Stimulated activated CD4-positive, alpha-beta T cell treated with anti-CD3 and anti-CD28 coated beads, TNF-alpha, amount 100 ng/mL, for 48 hours (primary cell): ENCODE measurements at places on chromosomes 16 and 17.

GRCh38 chr17:40218006-40218739, 931 bp upstream of the WIPF2 start:
- no peak for DNase-seq

GRCh38 chr17:42122371-42123303, at the start of gene HSPB9:
Gene HSPB9 (plus strand): TSS chr17:42122804. CDS start chr17:42122851, 47 bp downstream.
- no peak for DNase-seq

- DNase-seq: peak; percentile 93
Observed at GRCh38 chr17:42561897-42562387, at the start of gene COASY. Gene COASY (plus strand): TSS chr17:42562148. CDS start chr17:42562623, 475 bp downstream.

GRCh38 chr16:16028311-16028999, 79.0 kb downstream of the ABCC1 start:
- DNase-seq: no peak

DNA sequence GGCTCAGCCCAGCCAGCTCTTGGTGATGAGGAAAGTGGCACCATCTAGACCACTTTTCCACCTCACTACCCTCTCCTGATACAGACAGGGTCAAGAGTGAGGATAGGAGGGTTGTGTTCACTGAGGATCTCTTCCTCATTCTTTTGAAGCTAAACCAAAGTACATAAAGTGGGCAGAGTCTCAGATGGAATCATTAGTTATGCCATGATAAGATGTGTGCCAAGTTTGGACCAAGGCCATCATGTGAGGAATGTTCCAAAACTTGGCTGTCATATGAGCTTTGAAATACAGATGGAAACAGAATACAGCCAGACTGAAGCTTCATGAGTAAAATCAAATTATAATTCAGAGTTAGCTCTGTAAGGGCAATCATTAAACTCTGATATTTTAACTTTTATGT, 37.2 kb downstream of the ACSM1 start:
- DNase-seq: no peak

- no peak for DNase-seq
Observed at GRCh38 chr17:559551-560431, 154.8 kb downstream of the VPS53 start.

GRCh38 chr17:9529033-9529700, 46.5 kb downstream of the STX8 start:
- no peak for DNase-seq

DNA sequence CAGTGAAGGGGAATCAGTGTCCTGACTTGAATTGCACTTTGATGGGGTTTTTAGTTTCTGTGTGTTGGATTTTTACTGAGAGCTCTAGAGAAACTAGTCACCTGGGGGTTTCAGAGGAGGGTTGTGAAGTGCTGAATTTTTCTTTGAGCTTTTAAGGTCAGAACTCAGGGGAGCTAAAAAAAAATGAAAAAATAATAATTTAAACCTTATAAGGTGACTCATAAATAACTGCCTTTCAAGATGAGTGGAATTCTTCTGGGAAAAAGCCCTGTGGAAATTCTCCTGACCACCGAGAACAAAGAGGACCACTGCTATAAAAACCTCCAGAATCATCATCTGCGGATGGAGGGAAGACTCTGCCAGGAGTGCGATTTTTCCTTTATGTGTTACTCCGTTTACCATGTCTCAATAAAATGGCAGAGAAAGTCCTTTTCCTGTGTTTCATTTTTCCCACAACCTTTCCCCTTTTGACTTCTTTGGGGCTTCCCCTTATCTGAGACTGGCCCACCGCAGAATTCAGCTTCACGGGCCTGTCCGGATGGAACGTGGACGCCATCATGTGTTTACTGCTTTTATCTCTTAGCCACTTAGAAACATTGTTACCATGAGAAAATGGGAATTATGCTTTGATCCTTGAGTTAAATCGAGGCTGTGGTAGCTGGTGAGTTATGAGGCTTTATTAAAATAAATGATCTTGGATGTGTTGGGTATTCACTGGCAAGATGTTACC, 39.7 kb downstream of the RPTOR start:
- no peak for DNase-seq

DNA sequence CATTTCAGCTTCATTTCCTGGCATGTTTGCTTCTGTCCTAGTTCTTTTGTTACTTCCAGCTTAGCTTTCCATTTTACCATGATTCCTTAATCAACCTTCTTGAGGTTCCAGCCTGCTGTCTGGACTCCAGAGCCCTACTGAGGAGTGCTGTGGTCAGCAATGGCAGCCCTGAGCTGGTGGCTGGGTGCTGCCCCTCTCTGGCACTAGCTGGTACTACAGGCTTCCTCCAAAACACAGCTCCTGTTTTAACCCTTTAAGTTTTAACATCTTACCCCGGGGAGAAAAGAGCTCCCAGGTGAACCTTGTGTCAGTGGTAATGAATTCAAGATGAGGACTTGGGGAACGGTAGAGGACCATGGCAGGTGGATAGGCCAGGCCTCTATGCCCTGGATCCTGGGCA, 395.5 kb downstream of the TMEM114 start:
- DNase-seq: no peak

DNA sequence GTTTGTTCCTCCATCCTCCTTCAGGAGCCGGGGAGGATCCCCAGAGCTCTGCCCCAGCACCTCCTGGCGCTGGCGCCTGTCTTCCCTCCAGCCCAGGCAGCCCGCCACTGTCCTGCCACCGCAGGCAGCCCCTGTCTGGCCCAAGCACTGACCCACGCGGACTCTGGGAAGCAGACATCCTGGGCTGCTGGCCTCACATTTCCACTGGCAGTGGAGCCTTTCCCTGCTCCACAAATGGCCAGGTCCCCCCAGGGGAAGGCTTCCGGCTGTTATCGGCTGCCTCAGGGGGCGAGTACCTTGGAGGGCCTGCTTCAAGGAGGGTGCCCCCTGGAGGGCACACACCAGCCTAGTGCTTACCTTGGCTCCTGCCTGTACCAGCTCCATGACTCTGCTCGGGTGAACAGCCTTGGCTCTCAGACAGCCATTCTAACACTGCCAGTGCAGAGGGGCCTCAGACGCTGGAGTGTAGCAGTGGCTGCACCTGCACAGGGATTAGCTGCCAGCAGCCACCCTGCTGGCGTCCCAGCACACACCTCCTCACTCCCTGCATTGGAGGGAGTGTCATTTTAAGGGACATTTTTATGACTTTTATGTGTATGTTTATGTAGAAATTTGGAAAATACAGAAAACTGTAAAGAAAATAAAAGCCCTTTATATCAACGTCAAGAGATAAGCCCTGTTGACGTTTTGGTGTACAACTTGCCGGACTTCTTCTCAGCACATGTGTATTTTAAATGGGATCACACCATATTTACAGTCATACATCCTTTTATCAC, 21.0 kb downstream of the ACE start:
- DNase-seq: no peak

DNA sequence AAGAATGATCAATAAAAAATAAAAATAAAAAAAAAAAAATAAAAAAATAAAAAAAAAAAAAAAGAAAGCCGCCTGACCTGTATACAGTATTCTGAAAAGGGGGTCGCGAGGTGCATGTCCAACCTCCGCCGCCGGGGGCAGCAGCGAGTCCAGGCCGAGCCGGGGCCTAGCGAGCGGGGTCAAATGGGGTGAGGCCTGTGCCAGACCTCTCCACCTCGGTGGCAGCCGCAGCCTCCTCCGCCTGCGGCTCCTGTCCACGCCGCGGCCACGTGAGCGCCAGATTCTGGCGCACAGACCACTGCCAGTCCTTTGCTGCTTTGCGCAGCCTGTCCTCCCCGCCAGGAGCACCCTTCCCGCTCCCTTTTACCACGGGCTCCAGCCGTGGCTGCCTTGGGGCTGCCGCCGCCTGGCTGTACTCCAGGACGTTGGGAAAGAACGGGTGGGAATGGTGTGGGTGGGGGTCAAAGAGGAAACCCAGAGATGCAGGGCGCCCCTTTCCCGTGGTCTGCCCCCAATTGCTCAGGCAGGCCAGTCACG, 2.4 kb upstream of the BCKDK start:
- DNase-seq: peak; percentile 71

DNA sequence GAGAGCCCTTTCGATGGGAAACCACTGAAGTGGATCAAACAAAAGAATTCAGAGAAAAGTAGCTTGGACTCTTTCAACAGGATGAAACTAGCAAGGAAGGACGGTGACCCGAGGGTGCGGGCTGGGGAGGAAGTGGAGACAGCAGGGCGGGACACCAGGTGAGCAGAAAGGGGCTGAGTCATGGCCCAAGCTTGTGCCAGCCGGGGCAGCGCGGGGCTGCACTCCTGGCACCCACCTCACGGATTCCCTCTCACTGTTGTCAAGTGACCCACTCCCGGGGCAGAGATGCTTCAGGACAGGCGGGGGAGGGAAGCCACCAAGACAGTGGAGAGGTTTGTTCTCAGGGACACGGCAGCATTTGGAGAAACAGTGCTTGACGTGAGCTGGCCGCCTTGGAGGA, 10.7 kb upstream of the RNF222 start:
- DNase-seq: no peak

DNA sequence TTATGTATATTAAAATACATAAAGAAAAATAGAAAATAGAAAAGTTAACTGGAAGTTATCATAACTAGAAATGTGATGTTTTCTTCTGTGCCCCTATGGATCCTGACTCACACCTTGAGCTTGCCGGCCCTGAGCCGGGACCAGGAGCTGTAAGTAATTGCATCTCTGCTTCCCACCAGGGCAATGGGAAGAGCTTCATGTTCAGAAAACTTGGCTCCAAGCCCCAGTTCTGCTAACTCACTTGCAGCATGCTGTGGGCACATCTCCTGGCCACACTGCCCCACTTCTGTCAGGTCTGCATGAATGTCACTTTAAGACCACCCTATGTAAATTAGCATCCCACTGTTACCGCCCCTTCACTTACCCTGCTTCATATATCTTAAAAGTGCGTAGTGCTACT, 37.2 kb downstream of the GNAO1 start:
- no peak for DNase-seq

DNA sequence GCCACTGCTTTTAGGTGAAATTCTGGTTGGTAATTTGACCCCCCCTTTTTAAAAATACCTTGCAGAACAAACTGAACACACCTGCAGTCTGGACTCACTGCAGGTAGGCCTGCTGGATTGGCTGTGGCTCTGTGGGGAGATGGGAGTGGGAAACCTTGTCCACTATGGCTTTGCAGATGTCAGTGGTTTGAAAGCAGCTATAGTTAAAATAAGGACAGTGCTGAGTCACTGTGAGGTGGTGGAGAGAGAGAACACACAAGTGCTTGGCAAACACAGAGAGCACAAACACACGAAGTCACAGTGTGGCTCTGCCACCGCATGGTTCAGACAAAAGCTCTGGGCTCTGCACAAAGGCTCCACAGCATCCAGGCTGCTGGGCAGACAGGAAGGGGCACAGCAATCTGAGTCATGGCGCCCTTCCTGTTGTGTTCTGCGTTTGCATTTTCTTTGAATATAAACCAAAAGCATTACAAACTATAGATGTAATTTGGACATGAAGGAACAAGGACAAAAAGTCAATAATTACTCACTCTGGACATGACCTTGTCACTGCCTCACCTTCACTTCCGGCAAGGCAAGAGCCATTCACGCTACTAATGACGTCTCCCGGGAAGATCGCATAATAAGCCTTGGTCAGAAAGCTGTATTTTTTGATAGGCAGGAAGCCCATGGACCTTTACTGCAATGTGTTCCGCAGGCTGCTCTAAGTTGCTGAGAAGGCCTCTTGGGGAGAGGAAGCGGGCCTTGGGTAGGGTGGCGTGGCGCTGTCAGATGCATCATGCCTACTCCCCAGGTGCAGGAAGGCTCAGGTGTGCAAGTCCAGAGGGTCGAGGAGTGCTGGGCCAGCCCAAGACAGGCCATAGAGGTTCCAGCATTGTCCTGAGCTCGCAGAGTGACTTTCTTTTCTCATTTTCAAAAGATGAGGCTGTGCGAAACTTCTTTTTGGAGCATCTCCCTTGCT, 60.1 kb upstream of the MED9 start:
- DNase-seq: peak; percentile 21

GRCh38 chr17:68431661-68432071, 25.6 kb downstream of the WIPI1 start:
- DNase-seq: no peak

GRCh38 chr17:9306086-9306485, 269.5 kb downstream of the STX8 start:
- DNase-seq: no peak

GRCh38 chr16:85028685-85029407, 1.3 kb downstream of the KIAA0513 start:
- peak; percentile 46 for DNase-seq

DNA sequence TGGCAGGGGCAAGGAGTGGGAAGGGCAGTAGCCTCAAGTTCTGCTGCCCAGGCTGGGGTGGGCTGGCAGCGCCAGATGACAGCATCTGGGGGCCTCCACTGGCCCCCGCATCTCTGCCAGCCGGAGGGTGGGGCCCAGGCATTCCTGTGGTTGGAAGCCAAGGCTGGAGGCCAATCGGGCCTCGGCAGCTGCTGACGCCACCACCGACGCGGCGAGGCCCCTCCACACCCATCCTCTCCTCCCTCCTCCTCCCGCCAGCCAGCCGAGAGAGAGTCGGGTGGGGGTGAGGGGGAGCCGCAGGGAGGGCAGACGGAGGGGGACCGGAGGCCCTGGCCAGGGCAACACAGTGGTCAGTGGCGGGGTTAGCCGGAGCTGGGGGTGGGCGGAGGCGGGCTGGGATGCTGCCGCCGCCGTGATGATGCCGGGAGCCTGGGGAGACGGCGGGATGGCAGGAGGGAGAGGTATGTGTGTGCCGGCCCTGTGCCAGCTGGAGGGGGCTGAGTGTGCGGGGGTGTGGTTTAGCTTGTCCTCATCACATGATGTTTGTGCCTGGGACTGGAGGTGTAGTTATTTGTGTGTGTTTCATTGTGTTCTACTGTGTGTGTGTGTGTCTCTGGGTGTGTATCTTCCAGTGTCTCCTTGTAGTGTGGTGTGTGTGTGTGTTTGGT, 36.6 kb downstream of the ARHGAP23 start:
- DNase-seq: no peak

DNA sequence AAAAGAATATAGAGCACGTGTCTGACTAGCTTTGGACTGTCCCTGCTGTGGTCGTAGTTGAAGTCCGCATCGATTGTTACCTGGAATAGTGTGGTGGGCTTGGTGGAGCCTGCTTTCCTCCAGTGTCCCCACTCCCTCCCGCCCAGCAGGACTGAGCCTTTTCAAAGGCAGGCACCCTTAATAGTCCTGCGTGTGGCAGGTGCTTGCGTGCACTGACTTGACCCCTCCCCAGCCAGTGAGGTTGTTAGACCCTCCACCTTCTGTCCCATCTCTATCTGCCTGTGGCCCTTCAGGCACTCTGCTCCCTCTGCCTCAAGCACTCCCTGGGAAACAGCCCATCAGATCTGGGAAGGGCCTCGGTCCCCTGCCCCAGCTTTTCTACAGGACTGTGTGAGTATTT, 36.6 kb downstream of the TMEM11 start:
- DNase-seq: no peak

DNA sequence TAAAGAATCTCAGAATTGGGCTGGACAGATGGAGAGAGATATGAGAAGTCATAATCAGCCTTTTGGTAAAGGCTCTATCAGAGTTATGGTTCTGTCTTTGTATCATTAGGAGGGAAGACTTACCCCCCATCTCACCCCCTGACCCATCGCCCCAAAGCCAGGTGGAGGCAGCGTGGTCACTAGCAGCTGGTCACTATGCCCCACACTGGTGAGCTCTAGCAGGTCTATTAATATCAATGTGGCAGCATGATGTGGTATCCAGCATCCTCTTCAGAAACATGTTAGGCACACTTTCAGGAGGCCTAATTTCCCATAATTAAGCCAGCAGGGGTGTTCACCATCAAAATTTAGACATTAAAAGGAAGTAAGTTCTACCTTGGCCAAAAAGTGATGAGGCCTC, 183.8 kb upstream of the COX10 start:
- no peak for DNase-seq
